Osteocyte (in vitro differentiated cells): ENCODE measurements at places on chromosomes 3 and 15.

DNA sequence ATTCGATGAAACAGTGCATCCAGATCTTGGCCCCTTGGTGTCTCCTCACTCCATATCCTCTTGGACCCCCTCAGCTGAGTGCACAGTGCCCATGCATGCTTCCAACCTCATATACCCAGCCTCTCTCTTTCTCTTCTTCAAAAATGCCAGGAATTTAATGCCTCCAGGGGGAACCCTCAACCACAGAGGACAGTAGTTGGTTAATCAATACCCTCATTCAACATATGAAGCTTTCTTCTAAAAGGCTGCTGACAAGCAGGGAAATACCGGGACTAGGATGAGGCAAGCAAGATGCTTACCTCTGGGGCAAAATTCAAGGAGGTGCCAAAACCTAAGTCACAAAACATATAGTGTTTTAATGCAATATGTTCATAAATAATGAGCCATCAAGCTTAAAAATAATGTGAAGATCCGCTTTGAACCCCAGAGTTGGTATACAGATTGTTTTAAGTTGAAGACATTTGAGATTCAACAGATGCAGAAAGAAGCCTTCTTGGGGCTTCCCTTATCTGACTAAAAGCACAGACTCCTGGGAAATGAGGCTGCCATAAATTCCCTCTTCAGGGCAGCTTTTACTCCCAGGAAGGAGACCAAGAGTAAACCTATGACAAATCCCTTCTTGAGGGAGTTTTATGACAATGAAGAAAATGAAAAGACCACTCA lies 48.2 kb upstream of the FHIT start:
- no peak for DNase-seq

DNA sequence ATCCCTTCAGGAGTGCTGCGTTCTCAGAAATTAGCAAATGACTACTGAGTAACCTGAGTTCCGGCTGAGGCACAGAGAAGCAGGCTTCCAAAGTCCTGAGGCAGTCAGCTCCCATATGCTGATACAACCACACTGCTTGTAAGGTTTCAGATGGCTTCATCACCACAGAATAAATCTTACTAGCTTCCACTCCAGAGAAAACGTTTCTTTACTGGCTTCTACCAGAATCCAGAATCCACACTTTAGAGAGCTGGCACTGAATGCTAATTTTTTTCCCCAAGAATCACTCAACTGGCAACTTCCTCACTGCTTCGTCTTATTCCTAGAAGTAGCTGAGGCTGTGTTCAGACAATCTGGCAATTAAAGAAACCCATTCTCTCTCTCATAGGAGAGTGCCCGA lies 21.4 kb downstream of the TAMM41 start:
- DNase-seq, result no peak

GRCh38 chr15:62561059-62561519 lies 396.0 kb upstream of the C2CD4B start:
- DNase-seq, result no peak

- DNase-seq, result no peak
Measured at GRCh38 chr3:126994661-126995245, 11.8 kb downstream of the PLXNA1 start.

- DNase-seq, result no peak
Measured at GRCh38 chr15:81023483-81024264, 23.0 kb downstream of the TLNRD1 start.

DNA sequence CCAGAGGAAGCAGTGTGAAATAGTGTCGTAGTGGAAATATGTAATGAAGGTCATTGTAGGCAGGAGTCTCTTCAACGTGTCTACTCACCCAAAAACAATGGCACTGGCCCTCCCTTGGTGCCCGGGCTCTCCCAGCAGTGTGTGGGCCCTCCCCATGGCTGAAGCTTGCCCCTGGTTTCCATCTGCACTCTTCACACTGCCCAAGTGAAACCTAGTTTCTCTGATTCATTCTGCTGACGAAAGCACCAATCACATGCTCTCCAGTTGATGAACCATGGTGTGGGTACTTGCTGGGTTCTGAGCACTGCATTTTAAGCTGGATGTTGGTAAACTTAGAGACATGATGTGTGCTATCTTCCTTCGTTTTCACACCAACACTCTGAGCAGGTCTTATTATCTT lies 61.0 kb upstream of the AGBL1 start:
- DNase-seq, result no peak
